Osteocyte (in vitro differentiated cells): ENCODE measurements at places on chromosomes 5 and 9.
A peak's percentile ranks its signal among the peaks of the same experiment; 100 is the strongest.

- H3K27me3 ChIP-seq, result no peaks in the 10 kb centered on the region
- no peak overlapping the region for H3K4me3 ChIP-seq
- peaks cover 39% of the 10 kb centered on the region for H3K4me1 ChIP-seq
- peak overlapping the region; percentile 97 for H3K27ac ChIP-seq
- no peaks in the 10 kb centered on the region for H3K36me3 ChIP-seq
These were observed 24.8 kb downstream of the DPYSL3 start for GRCh38 chr5:147485046-147485445.

DNA sequence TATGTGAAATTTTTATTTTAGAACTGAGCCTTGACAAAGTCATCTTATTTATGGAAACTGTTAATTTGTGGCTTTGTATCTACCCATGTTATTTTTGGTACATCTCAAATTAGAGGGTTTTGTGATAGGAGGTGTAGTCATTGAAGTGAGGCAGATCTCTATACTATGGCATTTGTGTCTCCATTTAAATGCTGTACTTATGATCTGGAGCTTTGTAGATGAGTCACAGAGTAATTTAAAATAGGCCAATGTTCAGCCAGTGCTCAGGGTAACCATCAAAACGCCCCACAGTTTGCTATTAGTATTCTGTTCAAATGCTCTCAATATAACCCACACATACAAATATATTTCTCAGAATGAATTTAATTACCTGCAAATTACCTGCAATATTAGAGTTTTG lies 351.5 kb upstream of the KLF9 start:
- H3K27me3 ChIP-seq, result peaks cover 8% of the 10 kb centered on the region
- no peak overlapping the region for H3K4me3 ChIP-seq
- no peaks in the 10 kb centered on the region for H3K4me1 ChIP-seq
- no peak overlapping the region for H3K27ac ChIP-seq
- H3K36me3 ChIP-seq, result no peaks in the 10 kb centered on the region

GRCh38 chr5:58794875-58795274 lies 212.0 kb downstream of the RAB3C start:
- H3K27ac ChIP-seq, result no peak overlapping the region
- DNase-seq, result no peak
- H3K4me1 ChIP-seq, result no peaks in the 10 kb centered on the region
- H3K36me3 ChIP-seq, result no peaks in the 10 kb centered on the region

GRCh38 chr5:139611703-139612584 lies 36.2 kb upstream of the CXXC5 start:
- no peak for DNase-seq
- no peak overlapping the region for H3K27ac ChIP-seq
- H3K36me3 ChIP-seq, result peaks cover 20% of the 10 kb centered on the region
- H3K4me1 ChIP-seq, result peaks cover 6% of the 10 kb centered on the region
- no peak overlapping the region for H3K4me3 ChIP-seq

- H3K4me1 ChIP-seq, result peaks cover 31% of the 10 kb centered on the region
- no peaks in the 10 kb centered on the region for H3K27me3 ChIP-seq
- no peak for DNase-seq
- H3K4me3 ChIP-seq, result no peak overlapping the region
- peaks cover 68% of the 10 kb centered on the region for H3K36me3 ChIP-seq
These were observed 21.1 kb downstream of the FBN2 start for GRCh38 chr5:128516978-128517377.

DNA sequence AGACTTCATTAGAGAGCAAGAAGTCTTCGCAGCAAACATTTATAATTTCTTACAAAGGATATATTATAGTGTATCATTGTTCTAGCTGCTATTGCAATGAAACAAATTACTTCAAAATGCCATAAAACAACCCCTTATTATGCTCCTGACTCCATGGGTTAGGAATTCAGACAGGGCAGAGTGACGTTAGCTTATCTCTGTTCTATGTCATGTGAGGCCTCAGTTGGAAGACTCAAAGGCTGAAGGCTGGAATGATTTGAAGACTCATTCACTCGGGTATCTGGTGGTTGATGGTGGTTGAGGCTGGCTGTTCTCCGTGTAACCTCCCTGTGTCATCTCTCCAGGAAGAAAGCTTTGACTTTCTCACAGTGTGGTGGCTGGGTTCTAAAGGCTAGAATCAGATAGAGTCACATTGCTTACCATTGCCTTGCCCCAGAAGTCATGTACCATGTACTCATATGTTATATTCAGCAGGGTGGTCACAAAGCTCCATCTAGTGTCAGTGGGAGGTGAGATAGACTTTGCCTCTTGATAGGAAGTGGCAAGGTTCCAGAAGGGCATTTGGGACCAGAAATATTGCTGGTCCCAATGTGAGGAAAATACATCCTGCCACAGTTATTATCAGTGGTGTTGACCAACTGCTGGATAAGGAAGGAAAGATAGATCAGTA lies 226.9 kb downstream of the TMEM38B start:
- H3K36me3 ChIP-seq, result no peaks in the 10 kb centered on the region
- no peak overlapping the region for H3K27ac ChIP-seq
- no peaks in the 10 kb centered on the region for H3K4me1 ChIP-seq
- H3K4me3 ChIP-seq, result no peak overlapping the region

GRCh38 chr5:148897842-148898241 lies 71.4 kb downstream of the ADRB2 start:
- no peak for DNase-seq
- no peak overlapping the region for H3K4me3 ChIP-seq
- no peak overlapping the region for H3K27ac ChIP-seq
- no peaks in the 10 kb centered on the region for H3K27me3 ChIP-seq
- peaks cover 7% of the 10 kb centered on the region for H3K36me3 ChIP-seq

DNA sequence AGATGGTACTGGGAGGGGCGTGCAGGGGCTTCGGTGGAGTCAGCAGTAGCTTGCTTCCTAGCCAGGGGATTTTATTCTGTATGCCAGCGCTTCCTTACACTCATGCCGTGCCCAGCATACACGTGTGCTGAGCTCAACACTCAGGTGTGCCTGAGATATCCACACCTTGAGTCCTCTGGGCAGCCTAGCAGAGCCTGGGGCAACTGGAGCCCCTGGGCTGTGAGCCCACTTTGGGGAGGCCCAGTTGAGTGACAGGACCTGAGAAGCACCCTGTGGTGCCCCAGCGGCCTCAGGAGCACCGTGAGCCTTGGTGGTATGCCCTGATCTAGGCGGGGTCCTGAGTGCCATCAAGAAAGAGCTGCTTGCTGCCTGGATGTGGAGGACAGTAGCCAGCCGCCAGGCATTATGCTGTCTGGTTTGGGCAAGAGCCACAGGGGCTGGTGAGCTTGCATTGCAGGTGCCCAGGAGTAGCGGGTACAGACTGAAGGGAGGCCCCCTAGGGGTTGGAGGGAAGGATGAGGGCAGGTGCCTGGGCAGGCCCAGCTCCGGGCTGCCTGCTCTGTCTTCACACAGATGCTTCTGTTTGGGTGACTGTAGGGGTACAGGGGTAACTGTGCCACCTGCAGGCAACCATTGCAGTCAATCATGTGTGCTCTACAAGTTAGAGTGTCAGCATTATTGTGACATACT lies 42.9 kb downstream of the BNIP1 start:
- DNase-seq, result no peak
- H3K4me1 ChIP-seq, result no peaks in the 10 kb centered on the region
- no peaks in the 10 kb centered on the region for H3K36me3 ChIP-seq
- H3K4me3 ChIP-seq, result no peak overlapping the region
- H3K27ac ChIP-seq, result no peak overlapping the region

DNA sequence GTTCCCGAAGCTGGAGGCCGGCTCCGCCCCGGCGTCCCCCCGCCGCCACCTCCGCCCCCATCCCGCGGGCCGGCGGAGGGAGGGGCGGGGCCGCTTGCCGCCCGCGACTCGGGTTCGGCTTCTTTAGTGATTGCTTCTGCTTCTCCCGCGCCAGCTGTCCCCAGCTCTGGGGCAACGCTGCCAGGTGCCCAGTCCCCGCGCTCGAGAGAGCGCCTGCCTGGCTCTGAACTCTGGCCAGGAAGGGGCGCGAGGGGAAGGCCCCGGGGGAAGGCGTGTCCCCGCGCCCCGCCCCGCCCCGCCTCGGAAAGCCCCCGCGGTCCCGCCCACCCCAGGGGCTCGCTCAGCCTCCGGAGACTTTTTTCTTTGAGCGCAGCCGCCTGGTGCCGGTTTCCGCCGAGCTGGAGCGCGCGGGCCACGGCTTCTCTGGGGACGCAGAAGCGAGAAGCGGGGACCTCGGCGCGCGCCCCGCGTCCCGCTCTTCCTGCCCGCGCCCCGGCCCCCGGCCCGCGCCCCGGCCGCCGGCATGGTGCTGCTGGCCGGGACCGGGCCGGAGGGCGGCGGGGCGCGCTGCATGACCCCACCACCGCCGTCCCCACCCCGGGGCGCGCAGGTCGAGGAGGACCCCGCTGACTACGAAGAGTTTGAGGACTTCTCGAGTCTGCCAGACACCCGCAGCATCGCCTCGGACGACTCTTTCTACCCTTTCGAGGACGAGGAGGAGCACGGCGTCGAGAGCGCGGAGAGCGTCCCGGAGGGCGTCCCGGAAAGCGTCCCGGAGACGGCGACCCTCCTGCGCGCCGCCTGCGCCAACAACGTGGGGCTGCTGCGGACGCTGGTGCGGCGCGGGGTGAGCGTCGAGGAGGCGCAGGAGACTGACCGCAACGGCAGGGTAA lies at the start of gene ANKRD33B:
ANKRD33B (plus strand) TSS at position 126 of the 893 bp plus-strand sequence; CDS start at position 524, 398 bp downstream.
- H3K27ac ChIP-seq, result no peak within 1 kb of the TSS
- no peak for DNase-seq
- H3K36me3 ChIP-seq, result no peaks in the 10 kb centered on the region
- peaks cover 5% of the 10 kb centered on the region for H3K27me3 ChIP-seq
- peaks cover 31% of the 10 kb centered on the region for H3K4me1 ChIP-seq

DNA sequence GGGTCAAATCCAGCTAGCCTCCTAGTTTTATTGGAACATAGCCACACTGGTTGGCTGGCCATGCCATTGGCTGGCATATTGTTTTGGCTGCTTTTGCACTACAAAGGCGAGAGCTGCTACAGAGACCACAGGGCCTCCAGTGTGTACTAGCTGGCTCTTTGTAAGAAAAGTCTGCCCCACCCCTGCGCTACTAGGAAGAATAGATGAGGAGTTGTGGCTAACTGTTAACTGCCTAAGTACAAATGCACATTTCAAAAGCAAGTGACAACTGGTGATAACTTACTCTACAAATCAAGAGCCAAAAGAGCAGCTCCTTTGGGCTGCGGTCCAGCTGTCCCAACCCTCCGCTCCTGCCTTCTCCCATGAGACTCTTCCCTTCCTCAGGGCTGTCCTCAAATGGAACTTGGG lies 63.9 kb downstream of the SERINC5 start:
- H3K4me1 ChIP-seq, result peaks cover 45% of the 10 kb centered on the region
- DNase-seq, result no peak
- H3K27me3 ChIP-seq, result no peaks in the 10 kb centered on the region
- H3K4me3 ChIP-seq, result no peak overlapping the region
- H3K27ac ChIP-seq, result peak overlapping the region; percentile 51
- H3K36me3 ChIP-seq, result peaks cover 7% of the 10 kb centered on the region

DNA sequence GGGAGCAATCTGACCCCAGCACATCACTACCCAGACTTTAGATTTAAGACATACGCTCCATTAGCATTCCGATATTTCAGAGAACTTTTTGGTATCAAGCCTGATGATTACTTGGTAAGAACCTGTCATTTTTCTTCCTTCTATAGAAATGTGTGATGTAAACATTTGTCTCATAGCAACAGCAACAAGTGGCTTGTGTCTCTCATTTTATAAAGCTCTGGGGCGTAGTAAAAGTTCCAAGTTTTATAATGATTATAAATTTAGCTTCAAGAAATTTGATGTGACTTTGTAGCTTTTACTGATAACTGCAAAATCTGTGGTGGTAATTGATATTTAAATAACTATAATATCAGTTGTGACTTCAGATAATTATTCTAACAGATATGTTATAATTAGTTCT lies 137.2 kb downstream of the PRKACG start:
- H3K4me1 ChIP-seq, result no peaks in the 10 kb centered on the region
- no peaks in the 10 kb centered on the region for H3K27me3 ChIP-seq
- DNase-seq, result no peak

- H3K4me1 ChIP-seq, result no peaks in the 10 kb centered on the region
- H3K27ac ChIP-seq, result no peak overlapping the region
- no peaks in the 10 kb centered on the region for H3K36me3 ChIP-seq
- no peak overlapping the region for H3K4me3 ChIP-seq
- no peak for DNase-seq
These were observed 100.7 kb downstream of the ZNF622 start for GRCh38 chr5:16364910-16365309.

DNA sequence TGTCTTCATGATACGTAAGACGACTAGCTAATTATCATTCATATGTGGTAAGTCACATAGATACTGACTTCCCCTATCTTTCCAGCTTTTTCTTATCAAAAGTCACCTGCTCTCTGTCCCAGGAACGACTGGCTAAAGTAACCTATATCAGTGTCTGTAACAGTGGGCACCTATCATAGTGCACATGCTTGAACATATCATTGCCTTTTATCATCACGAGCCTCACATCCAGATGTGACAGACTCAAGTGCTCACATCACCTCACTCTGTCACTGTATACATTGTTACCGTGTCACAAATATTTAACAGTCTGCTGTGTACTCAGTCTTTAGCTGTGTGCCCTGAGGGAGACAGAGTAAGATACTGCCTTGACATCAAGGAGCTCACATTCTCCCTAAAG lies 125.4 kb upstream of the CCDC152 start:
- no peaks in the 10 kb centered on the region for H3K36me3 ChIP-seq
- H3K4me3 ChIP-seq, result no peak overlapping the region
- no peak overlapping the region for H3K27ac ChIP-seq
- no peaks in the 10 kb centered on the region for H3K4me1 ChIP-seq

DNA sequence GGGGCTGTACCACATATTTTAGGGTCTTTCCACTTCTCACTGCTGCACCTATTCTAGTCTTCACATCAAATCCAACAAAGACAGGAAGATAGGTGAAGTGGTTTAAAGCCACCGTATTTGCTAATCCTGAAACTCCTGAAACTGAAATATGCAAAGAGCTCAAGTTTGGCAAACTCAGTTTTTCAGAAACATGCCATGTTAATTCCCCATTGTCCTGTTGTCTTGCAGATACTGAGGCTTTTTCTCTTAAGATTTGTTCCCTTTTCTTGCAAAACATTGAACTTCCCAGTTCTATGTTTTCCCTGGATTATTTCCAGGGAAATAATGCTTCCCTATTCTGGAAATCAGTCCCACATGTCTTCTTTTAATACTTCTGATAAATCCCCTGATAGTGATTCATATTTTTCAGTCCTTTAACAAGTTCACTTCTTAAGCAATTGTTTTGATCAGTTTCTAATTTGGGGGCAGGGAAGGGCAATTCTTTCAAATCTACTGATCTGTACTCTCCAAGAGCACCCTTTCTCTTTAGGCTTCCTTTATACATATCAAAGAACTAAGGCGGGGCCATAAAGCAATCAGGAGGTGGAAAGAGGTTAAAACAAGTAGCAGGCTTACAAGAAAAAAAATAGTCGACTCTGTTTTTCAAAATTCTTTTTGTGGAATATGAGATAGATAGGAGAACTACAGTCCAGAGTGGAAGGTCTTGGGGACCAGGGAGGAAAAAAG lies 648.5 kb downstream of the BNC2 start:
- DNase-seq, result no peak
- H3K27me3 ChIP-seq, result no peaks in the 10 kb centered on the region
- H3K4me3 ChIP-seq, result no peak overlapping the region
- peaks cover 41% of the 10 kb centered on the region for H3K4me1 ChIP-seq
- H3K36me3 ChIP-seq, result peaks cover 14% of the 10 kb centered on the region
- peak overlapping the region; percentile 70 for H3K27ac ChIP-seq
